Large intestine (tissue), 12 donors: ENCODE measurements at places on chromosomes 7 and 10. TPM values are rescaled to one million over a fixed set of nuclear protein-coding genes. Genes with fewer than 3 reads are reported as not detected.

- H3K27me3 ChIP-seq: no peaks in the 10 kb centered on the region
- no peak overlapping the region for H3K27ac ChIP-seq
- no peaks in the 10 kb centered on the region for H3K4me1 ChIP-seq
- H3K36me3 ChIP-seq: no peaks in the 10 kb centered on the region
These were observed 146.0 kb downstream of the PARD3 start for GRCh38 chr10:34669079-34669478.

DNA sequence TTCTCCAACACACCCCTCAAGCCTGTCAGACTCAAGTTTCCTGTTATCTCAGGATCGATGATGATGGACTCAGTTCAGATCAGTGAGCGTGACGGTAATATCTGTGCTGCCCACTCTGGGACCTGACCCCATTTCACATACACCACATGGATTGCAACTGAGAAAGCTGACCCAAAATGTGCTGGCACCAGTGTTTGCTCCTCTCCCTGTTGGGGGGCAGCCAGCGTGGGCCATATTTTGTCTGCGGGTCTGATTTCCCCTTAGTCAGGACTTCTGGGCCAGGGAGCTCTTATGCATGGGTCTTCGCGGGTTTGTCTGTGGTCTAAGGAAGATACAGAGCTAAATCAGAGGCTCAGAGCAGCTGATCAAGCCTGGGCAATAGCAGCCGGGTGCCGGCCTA is 42.6 kb upstream of the TRIM8 start:
- H3K4me1 ChIP-seq: peaks cover 52% of the 10 kb centered on the region
- H3K4me3 ChIP-seq: no peak overlapping the region
- H3K36me3 ChIP-seq: peaks cover 47% of the 10 kb centered on the region
- no peak overlapping the region for H3K27ac ChIP-seq
- H3K27me3 ChIP-seq: no peaks in the 10 kb centered on the region

- H3K4me1 ChIP-seq: peaks cover 5% of the 10 kb centered on the region
- DNase-seq: no peak
- no peaks in the 10 kb centered on the region for H3K27me3 ChIP-seq
- H3K36me3 ChIP-seq: no peaks in the 10 kb centered on the region
- H3K27ac ChIP-seq: no peak overlapping the region
These were observed 45.3 kb upstream of the GTF2I start for GRCh38 chr7:74612015-74612829.

Gene GBF1
- 44.0 TPM for polyA plus RNA-seq

DNA sequence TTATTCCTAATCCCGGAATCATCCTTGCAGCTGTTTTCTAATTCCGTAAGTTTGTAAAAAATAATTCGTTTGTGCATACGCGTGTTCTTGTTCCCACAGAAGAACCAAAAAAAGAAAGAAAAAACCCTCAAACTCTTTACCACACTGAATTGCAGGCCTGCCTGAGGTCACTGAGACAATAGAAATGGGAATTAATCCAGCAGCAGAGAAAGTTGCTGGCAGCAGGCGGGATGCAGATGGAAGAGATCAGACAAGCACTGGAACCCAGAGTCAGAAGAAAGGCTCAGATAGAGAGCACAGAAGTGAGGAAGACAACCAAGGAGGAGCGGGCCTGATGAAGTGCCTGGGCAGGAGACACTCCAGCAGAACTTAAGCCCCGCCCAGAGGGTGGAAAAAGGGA is 141.5 kb upstream of the VWC2 start:
- H3K4me1 ChIP-seq: no peaks in the 10 kb centered on the region
- H3K4me3 ChIP-seq: no peak overlapping the region
- no peak overlapping the region for H3K27ac ChIP-seq
- no peaks in the 10 kb centered on the region for H3K27me3 ChIP-seq
- no peak for DNase-seq

DNA sequence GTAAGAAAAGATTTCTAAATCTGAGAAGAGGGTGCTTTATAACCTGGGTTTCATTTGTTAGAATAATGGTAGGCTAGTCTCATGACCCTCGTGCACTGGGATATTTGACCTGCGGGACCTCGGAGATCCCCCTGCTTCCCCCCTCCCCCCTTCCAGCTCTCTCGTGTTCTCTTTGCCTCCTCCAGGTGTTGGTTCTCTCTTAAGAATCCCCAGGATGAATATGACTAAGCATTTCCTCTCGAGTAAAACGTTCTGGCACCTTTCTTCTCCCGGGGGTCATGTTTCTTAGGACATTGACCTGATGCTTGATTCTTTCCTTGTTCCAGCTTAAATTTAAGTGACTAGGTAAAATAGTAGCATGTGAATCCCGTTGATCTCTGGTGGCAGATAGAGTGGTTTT is 71.2 kb downstream of the SHH start:
- no peak overlapping the region for H3K27ac ChIP-seq
- H3K27me3 ChIP-seq: no peaks in the 10 kb centered on the region
- H3K4me1 ChIP-seq: peaks cover under 1% of the 10 kb centered on the region
- no peak for DNase-seq
- H3K4me3 ChIP-seq: no peak overlapping the region

Gene CALML5
- polyA plus RNA-seq: not detected

GRCh38 chr7:30989008-30989823 is 25.5 kb downstream of the GHRHR start:
- no peak overlapping the region for H3K27ac ChIP-seq
- peaks cover 8% of the 10 kb centered on the region for H3K27me3 ChIP-seq
- peaks cover 10% of the 10 kb centered on the region for H3K4me1 ChIP-seq
- DNase-seq: no peak
- H3K36me3 ChIP-seq: no peaks in the 10 kb centered on the region
